ENCODE measurements at places on chromosomes 1 and 21.
A peak's percentile ranks its signal among the peaks of the same experiment; 100 is the strongest.

DNA sequence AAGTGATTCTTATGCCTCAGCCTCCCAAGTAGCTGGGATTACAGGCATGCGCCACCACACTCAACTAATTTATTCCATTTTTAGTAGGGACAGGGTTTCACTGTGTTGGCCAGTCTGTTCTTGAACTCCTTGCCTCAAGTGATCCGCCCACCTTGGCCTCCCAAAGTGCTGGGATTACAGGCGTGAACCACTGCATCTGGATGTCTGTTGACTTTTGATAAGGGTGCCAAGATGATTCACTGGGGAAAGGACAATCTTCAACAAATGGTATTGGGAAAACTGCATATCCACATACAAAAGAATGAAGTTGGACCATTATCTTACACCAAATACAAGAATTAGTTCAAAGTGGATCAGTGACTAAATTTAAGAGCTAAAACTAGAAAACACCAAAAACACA, 19.8 kb downstream of the RO60 start:
- DNase-seq: no peak

DNA sequence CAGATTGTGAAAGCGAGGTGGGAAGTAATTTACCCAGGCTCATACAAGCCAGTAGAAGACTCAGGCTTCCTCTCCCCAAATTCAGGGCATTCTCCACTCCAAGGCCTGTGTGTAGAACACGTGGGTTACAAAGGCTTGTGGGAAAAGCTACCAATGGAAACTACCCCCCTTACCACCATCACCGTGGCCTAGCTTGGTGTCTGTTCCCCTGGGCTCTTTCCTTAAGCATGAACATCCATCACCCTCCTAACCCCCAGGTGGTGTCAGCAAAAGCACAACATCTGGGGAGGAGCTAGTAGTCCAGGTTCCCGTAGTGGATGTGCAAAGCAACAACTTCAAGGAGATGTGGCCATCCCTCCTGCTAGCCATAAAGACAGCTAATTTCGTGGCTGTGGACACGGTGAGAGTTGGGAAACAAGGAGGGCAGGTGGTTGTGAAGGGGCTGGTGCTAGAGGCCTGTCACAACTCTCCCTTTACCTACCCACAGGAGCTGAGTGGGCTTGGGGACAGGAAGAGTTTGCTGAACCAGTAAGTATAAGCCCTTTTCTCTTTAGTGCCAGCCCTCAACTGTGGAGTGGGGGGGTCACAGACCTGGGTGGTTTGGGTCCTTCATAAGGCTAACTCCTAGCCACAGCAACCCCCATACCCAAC, 701 bp upstream of the MUTYH start:
- peak; percentile 74 for DNase-seq

DNA sequence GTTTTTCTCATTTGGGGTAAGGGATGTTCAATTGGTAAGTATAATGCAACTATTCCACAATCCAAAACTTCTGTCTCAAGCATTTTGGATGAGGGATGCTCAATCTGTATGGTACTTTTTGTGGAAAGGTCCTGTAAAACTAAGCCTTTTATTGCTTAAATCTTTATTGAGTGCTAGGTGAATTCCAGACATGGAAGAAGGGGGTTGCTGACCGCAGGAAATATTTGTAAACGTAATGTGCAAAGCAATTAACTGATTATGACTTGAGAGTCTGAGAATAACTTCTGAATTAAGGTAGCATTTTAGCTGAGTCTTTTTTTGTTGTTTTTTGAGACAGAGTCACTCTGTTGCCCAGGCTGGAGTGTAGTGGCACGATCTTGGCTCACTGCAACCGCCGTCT, 3.1 kb downstream of the AKIRIN1 start:
- DNase-seq: no peak

- no peak for DNase-seq
Observed at GRCh38 chr1:87852410-87853161, 523.9 kb downstream of the LMO4 start.

DNA sequence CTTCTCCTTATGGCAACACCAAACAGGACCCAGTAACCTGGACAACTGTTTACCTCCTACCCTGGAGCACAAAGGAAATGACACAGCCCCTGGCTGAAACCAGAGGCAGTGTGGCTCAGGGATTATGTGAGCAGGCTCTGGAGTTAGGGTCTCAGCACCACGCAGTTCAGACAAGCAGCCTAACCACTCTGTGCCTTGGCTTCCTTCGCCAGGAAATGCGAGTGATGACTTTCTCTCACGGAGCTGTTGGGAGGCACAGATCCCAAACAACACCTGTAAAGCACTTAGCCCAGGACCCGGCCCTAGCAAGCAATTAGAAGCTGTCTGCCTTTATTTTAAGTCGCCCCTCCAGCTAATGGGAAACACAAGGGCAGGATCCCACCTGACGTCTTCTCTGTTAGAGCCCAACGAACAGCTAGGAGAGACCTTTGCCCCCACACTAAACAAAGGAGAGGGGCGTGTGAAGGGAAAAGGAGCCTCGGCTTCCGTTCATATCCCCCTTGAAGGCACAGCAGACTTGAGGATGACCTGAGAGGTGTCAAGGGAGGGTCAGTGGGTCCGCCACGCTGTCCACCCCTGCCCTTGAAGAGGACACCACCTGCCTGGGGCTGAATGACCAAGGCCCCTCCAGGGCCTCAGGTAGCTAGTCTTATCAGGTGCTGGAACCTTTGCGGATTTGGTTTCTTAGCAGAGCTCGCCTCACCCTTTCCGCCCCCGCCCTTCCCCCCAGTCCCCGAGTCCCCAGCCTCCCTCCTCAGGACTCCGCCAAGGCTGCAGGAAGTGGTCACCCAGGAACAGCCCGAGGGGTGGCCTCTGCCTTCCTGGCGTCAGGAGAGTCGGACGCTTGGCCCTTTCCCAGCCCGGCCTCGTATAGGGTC, 860 bp downstream of the TMEM63A start:
- peak; percentile 48 for DNase-seq

DNA sequence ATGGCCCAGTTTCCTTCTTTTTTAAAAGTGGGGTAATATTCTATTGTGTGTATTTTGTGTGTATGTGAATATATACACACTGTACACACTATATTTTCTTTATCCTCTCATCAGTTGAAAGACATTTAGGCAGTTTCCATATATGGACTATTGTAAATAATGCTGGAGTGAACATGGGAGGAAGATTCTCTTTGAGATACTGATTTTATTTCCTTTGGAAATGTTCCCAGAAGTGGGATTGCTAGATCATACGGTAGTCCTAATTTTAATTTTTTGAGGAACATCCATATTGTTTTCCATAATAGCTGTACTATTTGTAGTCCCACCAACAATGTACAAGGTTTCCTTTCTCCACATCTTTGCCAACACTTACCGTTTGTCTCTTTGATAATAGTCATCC, 51.0 kb downstream of the F3 start:
- no peak for DNase-seq

Measured in OCI-LY7 (cell line).